Hematopoietic multipotent progenitor cell treated with erythropoietin and hydrocortisone succinate and interleukin-3 and kit ligand, for 17 days (in vitro differentiated cells): ENCODE measurements at places on chromosomes 13 and 19.

DNA sequence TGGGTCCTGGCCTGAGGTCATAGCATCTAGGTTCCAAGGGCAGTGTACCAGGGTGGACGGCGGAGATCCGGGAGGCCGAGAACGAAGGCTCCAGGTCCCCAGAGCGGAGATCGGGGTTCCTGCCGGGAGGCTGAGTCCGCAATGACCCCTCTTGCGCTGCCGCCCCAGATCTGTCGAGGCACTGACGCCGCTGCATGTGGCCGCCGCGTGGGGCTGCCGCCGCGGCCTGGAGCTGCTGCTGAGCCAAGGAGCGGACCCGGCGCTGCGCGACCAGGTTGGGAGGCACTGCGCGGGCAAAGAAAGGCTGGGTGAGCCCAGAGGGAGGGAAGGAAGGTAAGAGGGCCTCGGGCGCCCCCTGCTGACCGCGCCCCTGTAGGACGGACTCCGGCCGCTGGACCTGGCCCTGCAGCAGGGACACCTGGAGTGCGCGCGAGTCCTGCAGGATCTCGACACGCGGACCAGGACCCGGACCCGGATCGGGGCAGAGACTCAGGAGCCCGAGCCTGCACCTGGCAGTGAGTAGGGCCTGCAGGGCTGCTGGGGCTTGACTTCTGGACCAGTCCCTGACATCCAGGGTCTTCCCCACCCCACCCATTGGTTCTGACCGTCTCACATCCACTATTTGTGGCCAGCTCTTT, 906 bp downstream of the ANKLE1 start:
- peak; percentile 90 for DNase-seq

GRCh38 chr19:18777301-18778075, 13.6 kb downstream of the COMP start:
- no peak for DNase-seq

- peak; percentile 57 for DNase-seq
These were observed 31.4 kb upstream of the MTIF3 start for GRCh38 chr13:27481766-27482165.

GRCh38 chr13:114089341-114089740, 43.1 kb downstream of the RASA3 start:
- no peak for DNase-seq
